Fibroblast of pulmonary artery (primary cell): ENCODE measurements at places on chromosomes 2 and 18.

DNA sequence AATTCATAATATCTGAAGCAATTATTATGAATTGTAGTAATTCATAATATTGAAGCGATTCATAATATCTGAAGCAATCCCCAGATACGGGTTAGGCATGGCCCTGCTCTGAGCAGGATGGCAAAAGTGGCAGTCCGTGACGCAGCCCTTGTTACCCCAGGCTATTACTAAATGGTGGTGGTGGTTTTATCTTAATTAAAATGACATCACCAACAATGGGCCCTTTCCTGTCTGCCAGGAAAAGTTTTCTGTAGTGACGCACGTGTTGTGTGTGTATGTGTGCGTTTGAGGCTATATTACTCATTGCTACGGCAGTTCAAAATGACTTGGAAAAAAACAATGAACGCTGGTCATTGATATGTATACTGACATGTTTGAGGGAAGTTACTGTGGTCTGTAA lies 10.6 kb upstream of the MOCOS start:
- DNase-seq = peak; percentile 88

GRCh38 chr18:8254654-8255053 lies 354.6 kb upstream of the RAB12 start:
- no peak for DNase-seq

DNA sequence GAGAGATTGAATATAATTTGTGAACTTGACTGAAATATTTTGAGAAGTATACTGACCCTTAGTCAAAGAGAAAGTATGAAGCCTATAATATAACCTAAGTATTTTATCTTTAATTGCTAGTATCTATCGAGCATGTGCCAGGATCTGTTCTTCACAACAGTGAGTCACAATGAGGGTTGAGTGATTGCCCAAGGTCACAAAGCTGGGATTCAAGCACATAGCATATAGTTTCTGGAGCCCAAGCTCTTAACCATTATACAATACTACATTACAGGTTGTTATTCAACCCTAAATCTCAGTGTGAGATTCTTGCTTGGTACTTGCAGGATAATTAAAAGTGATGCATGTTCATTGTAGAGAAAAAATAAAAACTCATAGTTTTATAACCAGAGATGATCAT lies 97.2 kb downstream of the RAB3GAP1 start:
- peak; percentile 67 for DNase-seq

DNA sequence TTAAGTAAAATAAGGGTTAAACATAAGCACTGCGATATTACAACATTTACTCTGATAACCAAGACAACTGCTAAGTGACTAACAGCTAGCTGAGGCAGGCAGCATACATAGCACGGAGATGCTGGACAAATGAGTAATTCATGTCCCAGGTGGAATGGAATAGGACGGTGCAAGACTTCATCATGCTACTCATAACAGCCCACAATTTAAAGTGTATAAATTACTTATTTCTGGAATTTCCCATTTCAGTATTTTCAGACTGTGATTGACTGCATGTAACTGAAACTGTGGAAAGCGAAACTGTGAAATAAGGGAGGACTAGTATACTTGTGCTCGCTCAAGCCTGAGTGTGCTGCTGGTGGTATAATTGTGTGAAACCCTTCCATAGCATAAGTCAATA lies 12.9 kb downstream of the IER3IP1 start:
- DNase-seq = peak; percentile 73

GRCh38 chr2:176297067-176297466 lies 27.8 kb downstream of the MTX2 start:
- DNase-seq = no peak

DNA sequence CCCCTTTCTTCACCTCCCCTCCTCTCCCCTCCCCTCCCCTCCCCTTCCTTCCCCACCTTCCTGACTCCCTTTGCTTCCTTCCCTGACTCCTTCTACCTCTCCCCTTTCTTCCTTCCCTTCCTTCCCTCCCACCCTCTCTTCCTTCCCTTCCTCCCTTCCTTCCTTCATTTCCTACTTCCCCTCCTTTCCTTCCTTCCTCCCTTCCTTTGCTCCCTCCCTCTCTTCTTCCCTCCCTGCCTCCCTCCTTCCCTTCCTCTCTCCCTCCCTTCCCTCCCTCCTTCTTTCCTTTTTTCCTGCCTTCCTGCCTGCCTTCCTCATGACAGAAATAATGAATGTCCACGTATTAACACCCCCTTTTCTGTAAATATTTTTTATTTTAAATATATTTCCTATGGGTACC lies 260.2 kb downstream of the ZNF407 start:
- no peak for DNase-seq

GRCh38 chr2:99490623-99491461 lies 1.0 kb upstream of the REV1 start:
- DNase-seq = peak; percentile 4
